WTC11 (cell line): ENCODE measurements at places on chromosomes 13 and 19. TPM values are rescaled to one million over a fixed set of nuclear protein-coding genes. Genes with fewer than 3 reads are reported as not detected.

DNA sequence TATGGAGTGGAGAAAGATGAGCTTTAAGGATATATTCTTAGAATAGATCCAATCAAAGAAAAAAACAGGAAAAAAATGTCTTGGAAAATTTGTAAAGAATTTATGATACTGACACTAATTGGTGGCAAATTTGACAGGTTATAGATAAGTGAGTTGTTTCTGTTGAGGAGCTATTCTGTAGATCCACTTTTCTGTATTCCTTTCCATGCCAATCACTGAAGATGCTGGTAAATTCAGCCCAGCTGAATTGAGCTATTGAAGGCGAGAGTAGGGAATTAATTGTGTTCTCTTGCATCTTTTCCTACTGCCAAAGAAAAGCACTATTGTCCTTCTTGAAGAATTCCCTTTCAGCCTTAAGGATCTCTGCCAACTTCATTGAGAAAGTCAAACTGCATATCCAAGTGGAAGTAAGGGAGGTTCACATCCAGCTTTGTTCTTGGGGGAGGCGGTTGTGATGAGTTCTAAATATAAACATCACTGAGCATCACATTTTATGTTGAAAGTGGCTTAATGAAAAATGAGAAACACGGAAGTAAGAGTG lies 113.1 kb downstream of the PCDH9 start:
- DNase-seq: no peak

DNA sequence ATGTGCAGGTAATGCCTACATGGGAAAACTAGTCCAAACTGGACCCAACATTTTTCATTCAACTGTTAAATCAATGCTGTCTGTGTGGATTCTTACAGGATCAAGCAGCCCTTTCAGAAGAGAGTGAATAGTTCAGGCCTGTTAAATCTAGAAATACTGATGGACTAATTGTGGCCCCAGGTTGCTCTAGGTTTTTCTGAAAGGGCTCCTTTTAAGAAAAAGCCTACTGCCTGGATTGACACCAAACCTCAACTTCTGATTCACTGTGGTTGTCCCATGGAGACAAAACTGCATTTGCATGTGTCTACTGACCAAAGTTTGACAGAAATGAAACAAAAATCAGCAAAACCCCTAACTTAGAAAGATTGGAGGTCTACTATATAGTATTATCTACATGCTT lies 437.0 kb downstream of the KLF12 start:
- DNase-seq: no peak

GRCh38 chr13:113045251-113046127 lies 60.1 kb upstream of the F7 start:
- no peak for DNase-seq

DNA sequence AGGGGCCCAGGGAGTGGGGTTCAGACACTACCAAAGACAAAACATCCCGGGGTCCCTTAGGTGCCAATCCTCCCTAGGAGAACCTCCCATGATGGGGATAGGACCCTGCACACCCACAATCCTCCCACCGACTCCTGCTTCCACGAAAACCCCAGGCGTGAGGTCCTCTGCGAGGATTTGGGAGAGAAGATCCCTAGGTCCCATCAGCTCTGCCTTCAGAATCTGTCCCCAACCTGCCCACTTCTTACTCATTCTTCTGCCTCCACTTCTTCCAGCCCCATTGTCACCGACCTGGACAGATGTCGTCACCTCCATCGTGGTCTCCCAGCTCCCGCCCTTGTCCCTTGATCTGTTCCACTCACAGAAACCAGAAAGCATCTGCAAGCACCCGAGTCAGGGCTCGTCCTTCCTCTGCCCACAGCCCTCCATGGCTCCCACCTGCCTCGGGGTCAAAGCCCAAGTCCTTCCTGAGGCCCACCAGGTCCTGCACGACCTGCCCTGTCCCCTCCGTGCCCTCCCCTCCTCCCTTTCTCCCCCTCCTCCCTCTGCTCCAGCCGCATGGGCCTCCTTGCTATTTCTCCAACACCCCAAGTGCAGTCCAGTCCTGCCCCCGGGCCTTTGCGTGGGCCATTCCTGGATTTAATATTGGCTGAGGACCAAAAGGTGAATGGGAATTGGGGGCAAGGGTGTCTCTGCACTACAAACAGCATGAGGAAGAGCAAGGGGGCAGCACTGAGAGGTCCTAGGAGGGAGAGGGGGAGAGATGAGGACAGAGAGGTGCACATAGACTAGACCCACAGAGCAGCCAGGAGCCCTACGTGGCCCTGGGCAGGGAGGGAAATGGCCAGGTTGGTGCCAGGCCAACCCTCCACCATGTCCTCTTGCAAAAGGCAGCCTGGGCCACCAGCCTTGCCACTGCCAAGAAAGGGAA lies 51.3 kb downstream of the PTPRS start:
- DNase-seq: no peak

GRCh38 chr19:35560271-35560670 lies 3.2 kb downstream of the ATP4A start:
- DNase-seq: no peak

- DNase-seq: no peak
These were observed 530.4 kb downstream of the MYO16 start for GRCh38 chr13:109159650-109160309.

DNA sequence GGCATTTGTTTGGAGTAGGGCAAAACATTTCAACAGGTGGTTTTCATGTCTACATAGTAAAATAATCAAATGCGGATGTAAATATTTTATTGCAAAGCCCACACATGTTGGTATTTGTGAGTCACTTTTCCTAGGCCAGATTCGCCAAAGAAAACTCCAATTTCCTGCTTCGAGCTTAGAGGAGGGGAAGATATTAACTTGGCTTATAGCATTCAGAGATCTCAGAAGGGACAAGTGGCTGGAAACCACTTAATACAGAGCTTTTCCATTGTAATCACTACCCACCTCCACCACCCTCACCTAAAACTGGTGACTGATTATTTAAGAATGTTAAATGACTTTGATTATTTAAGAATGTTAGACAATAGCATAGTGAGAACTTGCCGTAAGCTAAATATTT lies 530.6 kb upstream of the SPRY2 start:
- no peak for DNase-seq

DNA sequence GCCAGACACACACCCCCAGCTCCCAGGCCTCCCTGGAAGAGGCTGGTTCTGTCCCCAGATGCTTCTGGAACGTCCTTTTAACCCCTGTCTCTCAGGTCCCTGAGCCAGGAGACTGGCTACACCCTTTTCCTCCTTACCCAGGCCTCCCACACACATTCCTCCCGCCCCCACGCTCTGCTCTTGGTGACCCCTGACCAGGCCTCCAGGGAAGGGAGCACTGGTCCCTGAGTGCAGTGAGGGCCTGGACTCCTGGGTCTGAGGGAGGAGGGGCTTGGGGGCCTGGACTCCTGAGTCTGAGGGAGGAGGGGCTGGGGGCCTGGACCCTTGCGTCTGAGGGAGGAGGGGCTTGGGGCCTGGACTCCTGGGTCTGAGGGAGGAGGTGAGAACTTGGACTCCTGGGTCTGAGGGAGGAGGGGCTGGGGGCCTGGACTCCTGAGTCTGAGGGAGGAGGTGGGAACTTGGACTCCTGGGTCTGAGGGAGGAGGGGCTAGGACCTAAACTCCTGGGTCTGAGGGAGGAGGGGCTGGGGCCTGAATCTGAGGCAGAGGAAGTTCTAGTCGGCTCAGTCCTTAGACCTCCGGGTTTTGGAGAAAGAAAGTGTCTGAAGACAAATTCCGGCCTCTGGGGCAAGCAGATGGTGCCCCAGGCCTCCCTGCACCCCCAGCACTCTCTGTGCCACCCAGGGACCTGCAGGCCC lies 527 bp downstream of the KLK6 start:
- no peak for DNase-seq

GRCh38 chr13:72567566-72567965 lies 159.9 kb downstream of the MZT1 start:
- no peak for DNase-seq

- DNase-seq: no peak
These were observed 42.5 kb downstream of the WDFY2 start for GRCh38 chr13:51626749-51627148.

GRCh38 chr13:91546900-91547299 lies 148.5 kb downstream of the GPC5 start:
- DNase-seq: no peak

DNA sequence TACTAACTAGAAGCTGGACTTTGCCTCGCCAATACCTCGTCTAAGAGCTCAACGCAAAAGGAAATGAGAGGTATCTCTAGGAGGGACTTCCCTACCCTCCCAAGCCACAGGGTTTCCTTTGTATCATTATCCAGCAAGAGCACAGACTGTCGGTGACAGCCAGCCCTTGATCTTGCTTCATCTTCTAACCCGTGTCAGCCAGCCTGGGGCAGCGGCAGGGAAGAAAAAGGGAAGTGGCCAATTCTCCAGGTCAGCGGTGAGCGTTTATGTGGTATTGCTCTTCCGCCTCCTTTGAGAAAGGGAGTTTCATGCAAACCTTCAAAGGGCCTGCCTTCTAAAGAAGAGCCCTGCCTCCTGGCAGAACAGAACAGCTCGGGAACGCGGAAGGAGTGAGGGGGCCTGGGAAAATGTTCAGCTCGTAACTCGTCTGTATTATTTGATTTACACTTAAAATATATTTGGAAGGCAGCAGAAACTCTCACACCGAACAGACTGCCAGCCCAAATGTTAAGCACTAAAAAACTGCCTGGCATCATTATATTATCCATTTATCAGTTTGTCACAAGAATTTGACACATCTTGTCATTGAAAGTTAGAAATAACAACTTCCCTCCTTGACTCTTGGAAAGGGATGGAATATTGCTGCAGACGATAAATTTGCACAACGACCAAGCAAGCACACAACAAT lies 41.8 kb downstream of the EFNB2 start:
- DNase-seq: no peak

- DNase-seq: peak; percentile 72
These were observed 173.8 kb upstream of the SOX1 start for GRCh38 chr13:111893071-111893606.

The NDUFB7 gene
- 240 to 255 TPM (median 254 TPM) in 3 replicates for total RNA-seq

The C1QTNF9 gene
- total RNA-seq: not detected in 3 replicates

The SELENOV gene
- 12.6 to 15.4 TPM (median 15.1 TPM) in 3 replicates for total RNA-seq

The RETN gene
- not detected in 3 replicates for total RNA-seq
